Activated naive CD8-positive, alpha-beta T cell treated with anti-CD3 and anti-CD28 coated beads for 36 hours (primary cell): ENCODE measurements at places on chromosomes 6 and 20.

DNA sequence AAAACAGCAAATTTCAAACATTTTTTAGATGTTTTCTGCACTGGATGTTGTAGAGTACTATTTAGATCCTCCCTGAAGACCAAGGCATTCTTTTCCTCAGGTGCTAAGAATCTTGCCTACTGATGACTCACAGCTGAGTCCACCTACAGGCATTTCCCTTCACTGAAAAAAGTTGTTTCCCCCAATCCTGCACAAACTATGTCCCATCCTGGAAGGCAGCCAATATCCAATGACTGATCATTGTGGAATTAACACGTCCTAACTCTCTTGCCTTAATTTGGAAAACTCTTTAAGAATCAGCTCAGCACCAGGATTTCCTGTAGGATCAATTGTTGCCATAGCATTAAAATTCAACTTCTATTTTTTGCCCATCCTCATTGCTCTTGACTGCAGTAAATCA lies 268.4 kb upstream of the IRAK1BP1 start:
- no peak for DNase-seq

DNA sequence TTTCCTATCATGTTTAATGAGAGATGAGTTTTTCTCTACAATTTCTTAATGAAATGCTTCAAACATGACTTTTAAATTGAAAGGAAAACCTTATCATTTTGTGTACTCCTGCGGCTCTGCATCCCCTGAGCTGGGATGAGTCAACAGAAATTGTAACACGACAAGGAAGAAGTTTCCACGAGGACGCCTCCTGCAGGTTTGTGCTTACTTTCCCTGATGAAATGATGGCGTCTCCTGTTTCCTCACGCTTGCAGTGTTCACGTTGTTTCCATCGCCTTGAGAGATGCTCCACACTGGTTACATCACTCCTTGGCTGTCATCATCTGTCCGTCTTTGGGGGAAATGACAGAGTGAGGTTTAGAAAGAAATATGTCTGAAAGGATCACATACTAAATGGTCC lies 233.7 kb upstream of the ZFP64 start:
- DNase-seq, result no peak

DNA sequence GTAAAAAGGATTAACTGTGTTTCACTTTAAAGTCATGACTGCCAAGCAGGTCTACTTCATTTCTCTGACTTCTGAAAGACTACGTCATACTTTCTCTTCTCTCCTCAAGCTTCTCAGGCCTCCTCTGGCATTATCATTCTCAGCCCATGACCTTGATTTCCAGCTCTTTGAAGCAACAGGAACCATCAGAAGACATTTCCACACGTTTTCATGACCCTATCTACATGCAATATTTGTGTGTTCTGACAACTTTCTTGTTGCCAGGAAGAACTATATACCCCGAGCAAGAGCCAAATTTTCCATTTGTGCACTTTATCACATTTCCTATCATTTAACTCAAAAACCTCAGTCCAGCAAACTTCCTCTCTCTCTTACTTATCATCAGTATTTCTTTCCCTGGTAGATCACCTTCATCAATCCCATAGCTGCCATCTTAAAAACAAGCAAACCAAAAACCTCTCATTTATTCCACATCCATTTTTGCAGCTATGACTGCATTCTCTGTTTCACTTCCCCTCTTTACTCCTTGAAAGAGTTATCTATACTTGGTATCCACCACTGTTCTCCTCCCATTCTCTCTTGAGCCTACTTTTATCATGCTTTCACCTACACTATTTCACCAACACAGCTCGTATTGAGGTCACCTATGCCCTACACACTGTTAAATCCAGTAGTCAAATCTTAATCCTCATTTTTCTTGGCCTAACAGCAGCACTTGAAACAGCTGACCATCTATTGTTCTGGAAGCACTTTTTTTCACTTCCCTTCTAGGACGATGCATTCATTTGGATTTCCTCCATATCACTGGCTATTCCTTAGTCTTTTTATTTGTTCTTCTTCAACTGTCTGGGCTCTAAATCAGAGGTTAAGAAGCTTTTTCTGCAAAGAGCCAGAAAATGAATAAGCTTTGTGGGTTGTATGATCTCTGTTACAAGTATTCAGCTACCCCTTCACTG lies 47.1 kb downstream of the STX7 start:
- DNase-seq, result no peak

DNA sequence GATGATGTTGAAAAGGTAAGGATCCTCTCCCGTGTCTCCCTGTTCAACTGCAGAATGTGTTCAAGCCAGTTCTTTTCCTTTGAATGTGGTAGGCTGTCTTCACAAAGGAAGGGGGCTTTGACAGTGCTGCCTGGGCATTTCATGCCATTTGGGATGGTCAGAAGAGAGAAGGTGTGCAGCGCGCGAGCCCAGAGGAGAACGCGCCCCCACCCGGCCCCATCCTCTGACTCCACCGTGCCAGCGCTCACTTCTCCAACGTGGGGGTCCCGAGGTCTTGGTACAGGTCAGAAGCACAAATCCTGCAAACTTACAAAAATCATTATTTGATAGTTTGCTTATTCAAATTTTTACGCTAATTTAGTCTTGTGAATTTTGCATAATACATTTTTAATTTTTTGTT lies 14.4 kb downstream of the ENTPD6 start:
- no peak for DNase-seq

GRCh38 chr6:31174378-31174777 lies 3.9 kb upstream of the POU5F1 start:
- no peak for DNase-seq

DNA sequence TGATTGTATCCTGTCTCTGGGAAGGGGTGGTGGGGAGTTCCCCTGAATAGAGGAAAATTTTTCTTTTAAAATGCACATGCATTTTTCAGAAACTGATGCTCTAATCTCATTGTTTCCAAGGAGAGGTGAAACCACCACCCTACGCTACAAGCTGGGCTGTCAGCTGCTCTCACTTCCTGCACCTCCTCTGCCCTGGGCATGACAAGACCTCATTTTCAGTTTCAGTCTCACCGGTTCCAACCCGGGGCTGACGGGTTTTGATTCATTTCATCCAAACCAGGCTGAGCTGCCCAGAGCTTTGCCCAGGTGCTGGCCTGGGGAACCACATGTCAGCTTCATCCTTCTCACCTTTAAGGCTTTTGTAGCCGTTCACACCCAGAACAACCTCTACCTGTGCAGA lies 99.7 kb downstream of the EYA2 start:
- peak; percentile 74 for DNase-seq
